ENCODE measurements at places on chromosomes 3 and 15. TPM values are rescaled to one million over a fixed set of nuclear protein-coding genes. Genes with fewer than 3 reads are reported as not detected.

Gene RASL12
- total RNA-seq: 18.8 TPM

Gene CCNDBP1
- 52.0 TPM for total RNA-seq

Gene MUC20
- total RNA-seq: 2.6 TPM

Gene LRRN1
- total RNA-seq: 57.4 TPM

Gene TRAT1
- 0.20 TPM for total RNA-seq
